ENCODE measurements at places on chromosomes 3 and 15. TPM values are rescaled to one million over a fixed set of nuclear protein-coding genes. Genes with fewer than 3 reads are reported as not detected.

Gene SLC27A2
- 7.2 TPM for total RNA-seq

Gene MTMR10
- 9.1 TPM for total RNA-seq

Gene STRIT1
- total RNA-seq: not detected

DNA sequence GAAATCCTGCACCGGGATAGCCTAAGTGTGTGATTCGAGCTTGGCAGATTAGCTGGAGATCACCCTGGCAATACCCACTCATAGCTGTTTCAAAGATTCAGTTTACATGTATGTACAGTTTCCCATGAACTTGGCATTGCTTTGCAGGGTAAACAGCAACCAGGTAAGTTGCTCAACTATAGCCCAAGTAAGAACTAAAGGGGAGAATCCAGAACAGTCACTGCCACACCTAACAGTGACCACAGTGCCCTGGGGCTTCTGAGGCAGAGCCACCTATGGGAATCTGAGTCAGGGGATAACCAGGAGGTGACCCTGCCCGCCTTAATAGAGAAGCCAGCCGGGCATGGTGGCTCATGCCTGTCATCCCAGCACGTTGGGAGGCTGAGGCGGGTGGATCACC, 15.9 kb downstream of the CDAN1 start:
- no peak for DNase-seq

DNA sequence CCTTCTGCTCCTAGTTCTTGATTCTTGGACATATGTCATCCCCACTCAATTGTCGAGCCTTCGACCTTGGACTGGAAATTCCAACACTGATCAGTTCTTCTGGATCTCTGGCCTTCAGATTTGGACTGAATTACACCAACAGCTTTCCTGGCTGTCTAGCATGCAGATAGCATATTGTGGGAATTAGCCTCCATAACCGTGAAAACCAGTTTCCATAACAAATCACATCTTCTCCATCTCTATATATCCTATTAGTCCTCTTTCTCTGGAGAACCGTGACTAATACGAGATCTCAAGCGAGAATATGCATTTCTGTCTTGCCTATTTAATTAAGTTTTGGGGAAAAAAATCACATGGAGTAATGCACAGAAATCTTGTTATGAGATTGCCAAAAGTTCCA, 8.8 kb upstream of the BCHE start:
- no peak for DNase-seq

DNA sequence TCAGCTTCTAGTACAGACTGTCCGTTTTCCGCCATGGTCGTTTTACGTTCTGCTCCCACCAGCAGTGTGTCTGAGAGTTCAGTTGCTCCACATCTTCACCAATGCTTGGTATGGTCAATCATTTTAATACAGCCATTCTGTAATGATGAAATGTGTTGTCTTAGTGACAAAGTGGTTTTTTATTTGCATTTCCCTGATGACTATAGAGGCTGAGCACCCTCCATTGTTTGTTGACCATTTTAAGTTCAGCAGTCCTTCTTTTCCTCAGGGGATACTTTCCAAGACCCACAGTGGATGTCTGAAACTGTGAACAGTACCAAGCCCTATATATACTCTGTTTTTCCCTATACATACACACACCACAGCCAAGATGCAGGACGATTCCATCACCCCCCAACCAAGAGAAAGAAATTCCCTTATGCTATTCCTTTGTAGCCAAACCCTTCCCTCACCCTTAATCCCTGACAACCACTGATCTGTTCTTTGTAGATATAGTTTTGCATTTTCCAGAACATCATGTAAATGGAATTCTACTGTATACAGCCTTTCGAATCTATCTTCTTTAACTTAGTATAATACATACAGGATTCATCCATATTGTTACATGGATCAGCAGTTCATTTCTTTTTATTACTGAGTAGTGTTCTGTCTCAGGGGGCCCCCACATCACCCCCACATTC, 55.9 kb downstream of the C3orf20 start:
- no peak for DNase-seq

- DNase-seq: no peak
Observed at GRCh38 chr3:72009851-72010443, 225.0 kb upstream of the PROK2 start.

DNA sequence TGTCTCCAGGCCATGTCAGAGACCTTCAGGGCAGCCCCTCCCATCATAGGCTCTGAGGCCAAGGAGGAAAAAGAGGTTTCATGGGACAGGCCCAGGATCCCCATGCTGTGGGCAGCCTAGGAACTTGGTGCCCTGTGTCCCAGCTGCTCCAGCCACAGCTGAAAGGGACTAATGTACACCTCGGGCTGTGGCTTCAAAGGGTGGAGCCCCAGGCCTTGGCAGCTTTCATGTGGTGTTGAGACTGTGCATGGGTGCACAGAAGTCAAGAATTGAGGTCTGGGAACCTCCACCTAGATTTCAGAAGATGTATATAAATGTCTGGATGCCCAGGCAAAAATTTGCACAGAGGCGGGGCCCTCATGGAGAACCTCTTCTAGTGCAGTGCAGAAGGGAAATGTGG, 6.6 kb upstream of the SSR3 start:
- DNase-seq: no peak

Data from activated T-cell treated with anti-CD3 and anti-CD28 coated beads, Interleukin-2, amount 50 U/mL, for 4 hours (primary cell).